ENCODE measurements at places on chromosomes 13 and 19.

GRCh38 chr13:37345869-37346268, 240.4 kb upstream of the CSNK1A1L start:
- DNase-seq: no peak

GRCh38 chr19:370641-371330, 26.2 kb upstream of the MIER2 start:
- no peak for DNase-seq

- no peak for DNase-seq
Measured at GRCh38 chr13:95447814-95448213, 104.7 kb upstream of the CLDN10 start.

GRCh38 chr13:112113348-112113747, 46.4 kb downstream of the SOX1 start:
- DNase-seq: no peak

GRCh38 chr19:42989851-42990250, 36.4 kb downstream of the PSG11 start:
- no peak for DNase-seq

DNA sequence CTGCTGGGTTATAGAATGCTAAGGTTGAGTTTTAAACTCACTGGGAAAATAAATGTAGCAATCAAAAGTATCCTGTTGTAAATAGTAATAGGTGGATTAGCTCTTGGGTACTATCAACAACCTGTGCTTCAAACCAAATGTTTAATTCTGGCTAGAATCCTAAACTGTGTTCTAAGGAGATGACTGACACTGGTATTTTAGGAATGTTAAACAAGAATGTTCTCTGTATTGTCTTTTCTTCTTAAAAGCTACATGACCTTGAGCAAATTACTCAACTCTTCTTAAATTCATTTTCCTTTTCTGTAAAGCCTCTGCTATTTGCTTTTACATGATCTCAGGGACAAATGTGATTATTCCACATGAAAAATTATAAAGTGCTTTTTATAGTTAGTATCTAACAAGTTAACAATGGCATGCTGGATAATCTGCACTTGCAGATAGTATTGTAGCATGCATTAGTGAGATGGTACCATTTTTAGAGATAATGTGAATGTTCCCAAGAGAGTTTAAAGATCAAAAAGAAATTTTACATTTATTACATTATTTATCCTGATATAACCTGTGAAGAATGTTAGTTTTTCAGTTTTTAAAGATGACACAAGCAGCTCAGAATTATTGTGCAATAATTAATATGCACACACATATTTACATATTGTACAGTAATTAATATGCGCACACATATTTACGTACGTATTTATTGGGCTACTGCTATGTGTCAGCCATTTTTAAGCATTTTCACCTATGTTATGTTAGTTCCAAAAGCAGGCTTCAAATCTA, 13.6 kb upstream of the EPSTI1 start:
- no peak for DNase-seq

GRCh38 chr19:50695251-50696093, 24.1 kb downstream of the SHANK1 start:
- DNase-seq: no peak

GRCh38 chr19:4181053-4181508, 1.3 kb downstream of the SIRT6 start:
- no peak for DNase-seq

DNA sequence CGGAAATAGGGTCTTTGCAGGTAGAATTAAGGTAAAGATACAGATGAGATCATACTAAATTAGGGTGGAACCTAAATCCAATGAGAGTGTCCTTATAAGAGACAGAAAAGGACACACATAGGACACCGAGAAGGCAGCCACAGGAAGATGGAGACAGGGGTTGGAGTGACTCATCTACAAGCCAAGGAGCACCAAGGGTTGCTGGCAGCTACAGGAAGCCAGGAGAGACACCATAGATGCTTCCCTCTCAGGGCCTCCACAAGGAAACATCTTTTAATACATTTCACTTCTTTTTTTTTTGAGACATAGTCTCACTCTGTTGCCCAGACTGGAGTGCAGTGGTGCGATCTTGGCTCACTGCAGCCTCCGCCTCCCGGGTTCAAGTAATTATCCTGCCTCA, 10.1 kb downstream of the TMEM143 start:
- DNase-seq: no peak

DNA sequence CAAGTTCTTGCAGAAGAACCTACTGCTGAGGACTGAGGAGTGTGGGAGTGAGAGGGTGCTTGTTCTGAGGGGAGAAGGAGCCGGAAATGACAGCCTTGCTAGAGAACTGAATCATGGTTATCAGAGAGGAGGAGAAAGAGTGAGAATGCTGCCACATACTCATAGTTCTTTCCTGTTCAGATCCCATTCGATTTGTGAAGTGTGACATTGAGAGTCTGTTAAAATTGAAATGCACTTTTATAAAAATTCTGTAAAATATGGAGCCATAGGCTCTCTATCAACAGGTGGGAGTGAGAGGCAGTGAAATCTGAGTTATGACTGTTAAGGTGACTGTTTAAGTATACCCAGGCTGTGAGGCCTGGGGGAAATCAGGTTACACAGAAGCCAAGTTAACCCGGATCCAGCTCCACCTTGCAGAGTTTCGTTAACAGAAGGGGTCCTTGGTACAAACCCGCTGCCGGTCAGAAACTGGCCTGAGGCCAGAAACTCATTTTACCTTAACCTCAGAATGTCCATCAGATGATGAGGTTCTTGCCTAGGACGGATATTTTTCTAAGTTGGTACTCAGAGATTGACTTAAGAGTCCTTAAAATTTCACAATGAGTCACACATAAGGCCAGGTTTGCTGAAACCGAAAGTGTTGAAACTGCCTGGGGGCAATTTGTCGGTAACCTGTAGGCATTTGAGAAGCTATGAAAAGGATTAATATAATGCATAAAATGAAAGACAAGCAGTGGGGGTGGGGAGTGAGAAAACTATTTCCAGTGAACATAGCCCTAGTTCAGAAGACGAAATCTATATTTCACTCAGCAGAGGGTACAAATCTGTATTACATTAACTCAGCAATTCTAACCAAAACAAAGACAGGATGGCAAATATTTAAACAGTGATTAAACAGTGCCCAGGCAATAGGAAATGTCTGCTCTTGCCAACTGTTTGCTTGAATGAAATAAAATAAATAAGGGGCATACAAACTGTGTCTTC, 350.5 kb downstream of the KCNRG start:
- no peak for DNase-seq

- no peak for DNase-seq
Measured at GRCh38 chr19:17758515-17758914, 7.2 kb downstream of the FCHO1 start.

GRCh38 chr19:34109596-34109995, 62.7 kb upstream of the LSM14A start:
- no peak for DNase-seq

DNA sequence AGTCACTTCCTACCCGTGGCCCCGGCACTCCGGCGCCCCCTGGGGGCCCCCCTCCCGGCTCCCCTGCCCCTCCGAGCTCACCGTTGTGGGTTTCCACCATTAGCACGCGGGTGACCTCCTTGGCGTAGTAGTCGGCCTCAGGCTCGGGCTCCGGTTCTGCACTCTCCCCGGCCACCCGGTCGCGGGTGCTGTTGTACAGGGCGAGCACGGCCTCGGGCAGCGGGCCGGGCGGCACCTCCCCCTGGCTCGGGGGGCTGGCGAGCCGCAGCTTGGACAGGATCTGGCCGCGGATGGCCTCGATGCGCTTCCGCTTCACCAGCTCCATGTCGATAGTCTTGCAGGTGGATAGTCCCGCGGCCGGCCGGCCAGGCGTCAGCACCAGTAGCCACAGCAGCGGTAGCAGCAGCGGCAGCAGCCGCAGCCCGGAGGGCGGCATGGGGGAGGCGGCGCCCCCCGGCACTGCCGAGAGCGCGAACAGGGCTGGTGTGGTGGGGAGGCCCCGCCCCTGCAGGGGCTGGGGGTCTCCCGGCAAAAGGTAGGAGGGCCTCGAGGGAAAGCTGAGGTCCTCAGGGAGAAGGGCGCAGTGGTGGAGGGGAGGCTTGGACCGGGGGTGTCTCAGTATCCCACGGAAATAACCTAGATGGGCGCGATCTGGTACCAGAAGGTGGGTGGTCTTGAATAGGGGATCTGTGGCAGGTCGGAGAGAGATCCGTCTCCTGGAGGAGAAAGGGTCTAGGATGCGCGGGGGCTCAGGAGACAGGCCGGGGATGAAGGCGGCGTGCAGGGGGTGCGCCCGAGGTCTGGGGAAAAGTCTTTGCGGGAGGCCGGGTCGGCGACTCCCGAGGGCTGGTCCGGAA, 885 bp downstream of the TGFB1 start:
- no peak for DNase-seq

DNA sequence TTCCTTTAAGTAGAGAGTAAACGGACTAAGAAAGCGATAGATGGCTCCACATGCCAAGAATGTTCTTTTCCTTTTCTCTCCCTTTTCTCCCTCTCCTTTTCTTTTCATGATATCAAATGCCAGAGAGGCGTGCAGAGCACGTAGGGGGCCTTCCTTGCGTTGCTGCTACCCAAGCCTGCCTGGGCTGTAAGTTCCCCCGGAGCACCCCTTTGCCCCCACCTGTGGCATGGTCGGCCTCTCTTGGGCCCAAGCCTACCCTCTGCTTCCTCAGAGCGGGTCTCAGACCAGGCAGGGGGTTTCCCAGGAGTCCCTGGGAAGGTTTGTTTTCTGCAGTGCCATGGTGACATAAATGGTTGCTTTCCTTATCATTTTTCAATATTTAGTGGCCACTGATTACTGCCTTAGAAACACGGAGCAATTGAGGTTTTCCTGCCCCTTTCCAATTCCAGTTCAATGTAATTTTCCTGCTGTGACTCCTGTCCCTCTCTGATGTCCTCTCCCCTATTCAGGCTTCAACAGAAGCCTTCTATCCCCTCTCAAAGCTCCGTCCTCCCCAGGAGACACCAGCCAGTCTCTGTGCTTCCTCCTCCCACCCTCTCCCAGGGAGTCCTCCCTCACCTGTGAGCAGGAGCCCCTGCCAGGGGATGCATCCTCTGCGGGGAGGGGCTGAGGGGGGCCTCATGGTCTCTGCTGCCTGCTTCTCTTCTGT, 22.6 kb upstream of the CD177 start:
- DNase-seq: no peak

DNA sequence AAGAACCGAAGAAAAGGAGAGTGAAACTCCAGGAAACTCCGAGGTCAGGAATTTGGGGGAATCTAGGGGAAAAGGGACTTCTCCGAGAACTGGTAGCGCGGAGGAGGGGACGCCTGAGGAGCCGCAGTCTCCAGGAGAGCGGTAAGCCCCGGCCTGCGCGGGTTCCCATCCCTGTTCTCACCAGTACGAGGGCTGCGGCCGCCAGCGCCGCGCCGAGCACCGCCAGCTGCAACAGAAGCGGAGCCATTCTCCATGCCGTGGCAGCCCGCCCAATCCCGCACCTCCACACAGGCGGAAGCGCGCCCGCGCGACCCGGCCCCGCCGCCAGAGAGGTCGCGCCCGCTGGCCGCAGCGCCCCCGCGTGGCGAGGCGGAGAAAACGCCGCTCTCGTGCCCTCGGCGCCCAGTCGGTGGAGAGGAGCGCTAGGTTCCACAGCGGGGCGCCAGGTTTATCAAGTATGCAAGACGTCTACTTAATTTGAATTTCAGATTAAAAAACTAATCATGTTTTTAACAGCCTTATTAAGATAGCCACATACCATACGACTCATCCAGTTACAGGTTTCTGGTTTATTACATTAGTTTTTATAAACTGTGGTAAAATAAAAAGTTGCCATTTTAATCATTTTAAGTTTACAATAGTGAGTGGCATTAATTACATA, at the start of gene ALG5:
TSS of gene ALG5 (minus strand) at position 287 of the 661 bp plus-strand sequence. CDS start at position 247, 40 bp downstream.
- DNase-seq: peak; percentile 82

DNA sequence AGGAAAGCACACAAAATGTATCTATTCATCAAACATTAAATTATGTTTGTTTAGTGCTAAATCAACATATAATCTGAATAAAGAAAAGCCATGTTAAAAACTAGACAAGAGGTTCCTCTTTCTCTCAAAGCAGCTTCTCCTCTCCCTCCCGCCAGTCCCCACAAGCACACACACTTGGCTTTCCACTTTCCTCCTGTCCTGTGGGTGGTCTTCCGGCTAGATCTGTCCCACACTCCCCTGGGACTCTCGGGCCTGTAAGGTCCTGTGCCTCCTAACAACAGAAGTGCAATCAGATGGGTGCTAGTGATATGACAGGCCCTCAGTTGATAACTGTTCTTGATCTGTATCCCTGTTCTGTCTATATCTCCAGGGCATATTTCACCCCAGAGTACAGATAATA, 45.6 kb upstream of the RAP2A start:
- DNase-seq: no peak

- DNase-seq: no peak
Measured at GRCh38 chr19:58229255-58229639, 533 bp downstream of the ZNF544 start.

DNA sequence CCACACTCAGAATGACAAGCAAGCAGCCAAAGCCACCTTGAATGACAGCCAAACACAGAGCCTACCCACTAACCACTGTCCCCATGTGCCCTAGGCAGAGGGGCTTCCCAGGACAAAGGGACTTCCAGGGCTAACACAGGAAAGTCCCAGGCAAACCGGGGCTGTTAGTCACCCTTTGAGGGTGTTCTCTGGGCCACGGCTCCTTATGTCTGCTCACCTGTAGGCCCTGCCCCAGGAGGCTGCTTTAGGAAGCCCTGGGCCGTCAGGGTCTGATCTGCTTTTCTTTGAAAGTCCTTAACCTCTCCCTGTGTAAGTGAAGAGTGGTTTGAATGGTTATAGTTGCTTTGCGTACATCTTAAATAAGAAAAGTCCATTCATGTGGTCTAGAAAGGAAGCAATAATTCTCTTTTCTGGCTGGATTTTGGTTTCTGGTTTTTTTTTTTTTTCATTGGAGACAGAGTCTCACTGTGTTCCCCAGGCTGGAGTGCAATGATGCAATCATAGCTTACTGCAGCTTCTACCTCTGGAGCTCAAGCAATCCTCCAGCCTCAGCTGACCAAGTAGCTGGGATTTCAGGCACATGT, 161.4 kb downstream of the EFNB2 start:
- DNase-seq: no peak

DNA sequence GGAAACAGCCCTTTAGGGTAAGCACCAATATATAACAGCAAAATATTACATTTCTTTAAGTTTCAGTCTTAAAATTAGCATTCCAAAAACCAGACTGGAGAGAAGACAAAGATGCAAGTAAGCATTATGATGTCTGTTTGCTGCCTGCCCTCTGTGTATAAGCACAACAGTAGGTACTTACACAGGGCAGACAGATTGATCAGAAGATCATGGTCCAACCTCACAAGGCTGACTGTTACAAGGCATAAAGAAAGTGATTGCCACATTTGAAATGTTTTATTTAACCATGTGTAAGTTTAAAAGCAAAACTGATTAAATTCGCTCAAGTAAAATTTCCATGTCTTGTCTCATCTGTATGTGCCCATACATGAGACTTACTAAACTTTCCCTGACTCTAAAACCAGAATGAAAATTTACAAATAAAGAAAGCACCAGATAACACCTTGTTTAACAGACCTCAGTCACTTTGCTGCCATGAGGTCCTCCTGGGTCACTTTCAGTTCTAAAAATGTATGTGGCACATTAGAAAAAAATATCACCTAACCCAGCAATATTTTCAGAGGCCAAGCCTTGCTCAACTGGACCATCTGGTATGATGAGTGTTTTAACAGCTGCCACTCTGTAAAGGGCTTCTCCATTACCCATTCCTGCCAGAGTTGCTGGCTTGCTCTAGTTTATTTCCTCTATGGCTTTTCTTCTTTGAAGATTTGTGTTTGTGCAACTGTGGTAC, 297.0 kb downstream of the RBM26 start:
- peak; percentile 23 for DNase-seq

- DNase-seq: no peak
Measured at GRCh38 chr13:24860770-24861169, 96.8 kb downstream of the RNF17 start.

GRCh38 chr13:113881614-113882266, 17.9 kb upstream of the GAS6 start:
- DNase-seq: no peak
